ENCODE measurements at places on chromosomes 6 and 20.
A peak's percentile ranks its signal among the peaks of the same experiment; 100 is the strongest.

GRCh38 chr20:34495307-34495706, 20.9 kb upstream of the DYNLRB1 start:
- DNase-seq: no peak

DNA sequence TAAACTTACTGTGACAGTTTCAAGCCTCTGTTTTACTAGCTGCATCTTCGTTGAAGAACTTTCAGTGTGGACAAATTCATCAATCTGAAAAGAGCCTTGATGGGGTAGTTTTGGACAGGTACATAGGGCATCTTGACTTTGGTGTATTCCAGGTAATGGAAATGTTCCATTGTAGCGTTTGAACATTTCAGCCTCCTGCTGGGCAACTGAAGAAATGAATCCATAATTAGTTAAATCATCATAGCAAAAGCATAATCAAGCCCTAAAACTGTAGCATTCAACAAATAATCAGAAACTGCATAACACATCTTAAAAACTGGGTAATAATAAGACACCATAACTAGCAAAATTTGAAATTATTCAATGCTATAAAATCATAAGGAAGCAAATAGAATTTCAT, 86.2 kb downstream of the AHI1 start:
- DNase-seq: peak; percentile 17

- DNase-seq: peak; percentile 62
These were observed 135.5 kb upstream of the LRFN2 start for GRCh38 chr6:40722553-40723258.

- peak; percentile 52 for DNase-seq
These were observed 1.1 kb downstream of the OSBPL2 start for GRCh38 chr20:62239278-62239879.

DNA sequence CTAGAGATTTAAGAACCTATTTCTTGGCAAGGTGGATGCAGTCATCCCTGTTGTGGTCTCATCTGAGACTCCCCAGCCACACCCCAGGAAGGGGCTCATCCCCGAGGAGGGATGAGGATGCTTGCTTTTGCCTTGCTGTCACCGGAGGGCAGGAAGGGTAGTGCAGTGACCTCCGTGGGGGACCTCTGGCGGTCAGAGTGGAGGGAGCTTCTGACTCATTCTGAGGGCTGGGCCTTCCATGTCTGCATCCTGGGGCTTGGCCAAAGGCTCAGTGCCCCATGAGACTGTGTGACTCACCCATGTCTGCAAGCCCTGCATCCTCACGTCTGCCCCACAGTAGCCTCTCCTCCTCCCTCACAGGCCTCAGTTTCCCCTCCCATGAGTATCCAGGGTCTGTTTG, 38.7 kb downstream of the UQCC2 start:
- DNase-seq: peak; percentile 99

DNA sequence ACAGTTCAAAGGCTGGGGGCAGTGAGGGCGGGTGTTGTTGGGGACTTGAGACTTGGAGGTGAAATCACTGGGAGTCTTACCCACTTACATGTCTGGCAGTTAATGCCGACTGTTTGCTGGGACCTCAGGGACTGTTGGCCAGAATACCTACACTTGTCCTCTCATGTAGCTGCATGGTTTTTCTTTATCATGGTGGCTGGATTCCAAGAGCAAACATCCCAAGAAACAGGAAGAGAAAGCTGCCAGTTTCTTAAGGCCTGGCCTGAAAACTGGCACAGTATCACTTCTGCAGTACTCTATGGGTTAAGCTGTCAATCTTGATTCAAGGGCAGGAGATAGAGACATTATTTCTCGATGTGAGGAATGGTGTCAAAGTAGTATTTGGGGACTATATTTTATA, 19.8 kb upstream of the C6orf62 start:
- no peak for DNase-seq

- no peak for DNase-seq
These were observed 98.3 kb downstream of the CDH26 start for GRCh38 chr20:60056407-60057122.

GRCh38 chr20:22560817-22561216, 23.6 kb downstream of the FOXA2 start:
- DNase-seq: no peak

DNA sequence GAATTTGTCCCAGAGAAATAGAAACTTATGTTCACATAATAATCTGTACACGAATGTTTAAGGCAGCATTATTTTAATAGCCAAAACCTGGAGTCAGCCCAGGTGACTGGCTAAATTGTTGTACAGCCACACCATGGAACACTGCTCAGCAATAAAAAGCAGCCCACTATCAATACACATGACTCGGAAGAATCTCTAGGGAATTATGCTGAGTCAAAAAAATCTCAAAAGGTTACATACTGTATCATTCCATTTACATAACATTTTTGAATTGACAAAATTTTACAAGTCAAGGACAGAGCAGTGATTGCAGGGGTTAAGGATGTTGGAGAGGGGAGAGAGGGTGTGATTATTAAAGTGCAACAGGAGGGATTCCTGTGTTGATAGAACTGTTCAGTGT, 163.4 kb downstream of the UBE3D start:
- DNase-seq: no peak

GRCh38 chr20:61777773-61778494, 287.7 kb downstream of the TAF4 start:
- DNase-seq: no peak

DNA sequence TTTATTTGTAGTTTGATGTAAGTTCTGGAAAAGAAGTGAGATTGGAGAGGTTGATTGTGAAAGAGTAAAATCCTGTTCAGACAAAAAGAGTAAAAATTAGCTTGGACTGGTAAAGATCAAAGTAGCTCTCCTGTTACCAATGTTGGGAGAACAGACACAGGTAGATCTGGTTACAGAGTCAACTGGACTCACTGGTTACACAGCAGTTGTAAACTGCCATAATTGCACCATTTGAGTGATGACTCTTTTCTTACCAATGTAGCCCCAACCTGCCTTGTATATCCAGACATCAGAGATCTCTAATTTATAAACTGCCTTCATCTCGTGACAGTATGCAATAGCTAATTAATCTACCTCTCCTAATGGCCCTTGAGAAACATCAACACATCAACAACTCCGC, 165.6 kb upstream of the PRSS16 start:
- no peak for DNase-seq

- no peak for DNase-seq
These were observed 99.8 kb downstream of the TFAP2A start for GRCh38 chr6:10315034-10315433.

DNA sequence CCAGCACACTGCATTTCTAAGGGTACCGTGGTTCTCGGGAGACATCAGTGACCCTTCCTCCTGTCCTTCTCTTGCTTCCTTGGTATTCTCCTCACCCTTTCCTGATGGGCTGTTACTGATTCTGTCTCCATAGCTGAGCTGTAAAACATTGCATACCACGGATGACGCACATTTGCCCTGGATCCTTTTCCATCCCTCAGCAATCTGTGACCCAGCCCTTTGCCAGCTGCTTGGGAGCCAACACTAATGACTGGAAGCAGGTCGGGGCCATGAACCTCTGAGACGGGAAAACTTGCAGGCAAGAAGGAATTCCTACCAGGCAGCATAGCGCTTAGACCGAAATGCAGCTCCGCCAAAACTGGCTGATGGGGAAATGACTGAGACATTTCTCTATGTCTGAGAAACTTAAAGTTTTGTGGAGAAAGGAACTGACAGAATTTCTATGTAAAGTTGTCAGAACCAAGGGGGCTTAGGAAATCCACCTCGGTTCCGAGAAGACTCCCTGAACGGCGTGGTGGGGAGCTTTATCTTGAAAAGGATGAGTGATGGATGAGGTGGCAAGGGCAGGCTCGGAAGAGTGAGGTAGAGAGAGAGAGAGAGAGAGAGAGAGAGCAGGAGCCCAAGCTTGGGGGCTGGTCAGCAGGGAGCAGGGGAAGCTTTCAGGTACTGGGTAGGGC, 19.2 kb downstream of the TUBB2B start:
- peak; percentile 98 for DNase-seq

GRCh38 chr20:56595746-56596475, 33.2 kb upstream of the TFAP2C start:
- DNase-seq: no peak

GRCh38 chr6:5250911-5251310, 9.8 kb downstream of the LYRM4 start:
- DNase-seq: no peak

- no peak for DNase-seq
These were observed 19.2 kb downstream of the BLTP3A start for GRCh38 chr6:34810936-34811632.

DNA sequence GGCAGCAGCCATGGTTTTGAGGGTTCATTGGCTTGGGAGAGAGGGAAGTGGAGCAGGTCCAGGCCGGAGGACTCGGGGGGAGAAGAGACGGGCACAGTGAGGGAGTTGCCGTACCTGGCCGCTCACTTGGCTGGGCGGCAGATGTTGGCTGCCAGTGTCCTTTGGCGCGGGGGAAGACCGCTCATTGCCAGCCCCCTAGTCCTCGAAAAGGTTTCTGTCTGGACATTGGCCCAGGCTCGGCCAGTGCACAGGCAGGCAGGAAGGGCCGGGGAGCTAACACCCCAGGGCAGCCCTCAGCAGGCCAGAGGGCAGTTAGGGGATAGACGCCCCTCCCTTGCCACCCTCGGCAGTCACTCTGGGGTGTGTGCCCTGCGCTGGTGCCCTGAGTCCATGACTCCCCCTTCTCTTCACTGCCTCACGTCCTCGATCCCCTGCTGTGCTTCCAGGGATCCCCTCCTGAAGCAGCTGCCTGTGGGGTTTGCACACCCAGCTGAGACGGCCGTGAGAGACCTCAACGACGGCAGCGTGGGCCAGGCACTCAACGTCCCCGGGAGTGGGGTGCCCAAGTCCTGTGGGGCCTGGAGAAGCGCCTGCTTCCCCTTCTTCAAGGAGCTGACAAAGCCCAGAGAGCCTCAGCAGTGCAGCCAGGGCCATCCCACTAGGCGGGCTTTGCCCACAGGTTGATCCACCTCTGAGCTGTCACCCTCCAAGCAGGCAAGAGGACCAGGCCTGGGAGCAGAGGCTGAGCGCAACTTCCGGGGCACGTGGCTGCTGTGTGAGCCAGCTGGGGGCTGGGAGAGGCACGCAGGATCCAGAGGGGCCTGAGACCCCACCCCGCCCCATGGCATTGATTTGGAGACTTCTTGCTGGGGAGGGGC, 20.4 kb downstream of the RBM38 start:
- DNase-seq: no peak

DNA sequence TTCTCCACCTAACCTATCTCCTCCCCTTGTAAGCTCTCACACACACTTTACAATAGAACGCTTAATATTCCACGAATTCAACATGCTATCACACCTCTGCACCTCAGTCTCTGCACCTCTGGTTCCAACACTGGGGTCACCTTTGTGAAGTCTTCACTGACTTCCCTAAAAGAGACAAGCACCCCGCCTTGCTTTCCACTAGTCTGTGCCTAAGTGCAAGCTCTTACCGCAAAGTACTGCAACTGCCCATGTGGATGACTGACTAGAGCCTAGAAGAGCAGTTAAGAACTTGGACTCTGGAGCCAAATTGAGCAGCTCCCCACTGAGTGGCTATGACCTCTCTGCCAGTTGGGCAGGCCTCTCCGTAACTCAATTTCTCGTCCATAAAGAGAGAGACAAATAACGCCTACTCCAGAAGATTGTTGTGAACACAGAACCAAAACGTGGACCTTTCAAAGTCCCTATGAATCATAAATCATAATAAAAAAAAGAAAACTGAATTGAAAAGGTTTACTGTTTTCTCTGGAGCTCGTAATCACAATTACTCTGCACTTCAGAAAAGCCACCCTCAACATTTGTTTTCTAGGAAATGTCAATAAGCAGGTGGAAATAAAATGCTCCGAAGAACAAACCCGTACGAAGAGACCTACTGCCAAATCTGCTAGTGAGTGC, 1.2 kb downstream of the IFNGR1 start:
- peak; percentile 81 for DNase-seq

DNA sequence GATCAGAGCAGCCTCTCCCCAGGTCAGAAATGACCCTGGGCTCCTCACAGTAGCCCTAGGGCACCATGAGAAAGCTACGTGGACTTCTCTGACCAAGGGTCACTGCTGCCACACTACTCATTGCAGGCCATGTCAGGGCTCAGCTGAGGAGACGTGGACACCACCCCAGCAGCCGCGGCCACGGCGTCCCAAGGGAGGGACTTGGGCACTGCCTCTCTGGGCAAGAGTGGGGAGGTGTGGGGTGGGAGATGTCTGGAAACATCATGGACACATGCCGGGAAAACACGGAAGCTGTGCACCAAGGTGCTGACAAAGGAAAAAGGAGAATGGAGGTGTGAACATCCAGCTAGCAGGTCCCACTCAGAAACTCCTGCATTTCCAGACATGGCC, 9.0 kb downstream of the GMEB2 start:
- DNase-seq: no peak

DNA sequence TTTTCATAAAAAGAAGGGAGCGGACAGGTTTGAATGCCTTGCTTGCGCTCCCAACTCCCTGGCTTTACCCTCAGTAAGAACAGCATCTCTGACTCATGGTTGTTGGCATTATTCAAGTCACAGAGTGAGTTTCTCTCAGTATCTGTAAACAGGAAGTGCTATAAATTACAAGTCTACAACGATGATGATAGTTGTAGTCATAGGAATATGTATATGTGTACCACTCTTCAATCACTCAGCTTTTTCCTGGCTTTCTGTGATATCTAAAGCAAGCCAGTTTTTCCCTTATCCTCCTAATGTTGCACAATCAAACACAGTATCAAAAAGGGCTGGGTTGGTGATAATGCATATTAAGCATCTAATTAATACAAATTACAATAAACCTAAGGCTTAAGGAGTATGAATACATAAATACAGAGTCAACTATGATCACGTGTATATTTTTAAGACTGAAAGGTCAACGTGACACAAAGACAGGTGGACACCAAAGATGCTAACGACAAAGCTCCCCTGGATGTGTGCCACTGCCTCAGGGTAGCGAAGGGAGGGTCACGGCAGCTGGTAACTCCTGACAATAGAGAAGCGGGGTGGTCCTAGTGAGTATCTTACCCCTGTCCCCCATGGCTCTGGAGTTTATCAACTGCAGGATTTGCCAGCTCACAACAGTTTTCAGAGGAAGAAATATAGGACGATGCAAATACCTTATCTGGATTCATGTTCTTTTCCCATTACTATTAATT, 202.8 kb downstream of the BTBD9 start:
- peak; percentile 56 for DNase-seq

DNA sequence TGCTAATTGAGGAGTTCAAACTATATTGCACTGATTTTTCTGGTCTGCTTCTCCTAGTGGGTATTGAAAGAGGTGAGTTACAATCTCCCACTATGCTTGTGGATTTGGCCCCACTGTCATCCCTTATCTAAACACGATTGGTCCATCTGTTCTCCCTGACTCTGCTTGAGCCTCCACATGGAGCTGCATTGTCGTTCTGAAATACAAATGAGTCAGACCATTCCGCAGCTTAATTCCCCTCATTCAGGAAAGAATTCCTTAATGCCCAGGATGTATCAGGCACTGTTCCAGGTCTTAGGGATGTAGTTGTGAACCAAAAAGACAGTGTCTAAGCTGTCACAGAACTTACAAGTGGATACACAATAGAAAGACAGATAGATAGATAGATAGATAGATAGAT, 461.9 kb downstream of the QKI start:
- DNase-seq: no peak

DNA sequence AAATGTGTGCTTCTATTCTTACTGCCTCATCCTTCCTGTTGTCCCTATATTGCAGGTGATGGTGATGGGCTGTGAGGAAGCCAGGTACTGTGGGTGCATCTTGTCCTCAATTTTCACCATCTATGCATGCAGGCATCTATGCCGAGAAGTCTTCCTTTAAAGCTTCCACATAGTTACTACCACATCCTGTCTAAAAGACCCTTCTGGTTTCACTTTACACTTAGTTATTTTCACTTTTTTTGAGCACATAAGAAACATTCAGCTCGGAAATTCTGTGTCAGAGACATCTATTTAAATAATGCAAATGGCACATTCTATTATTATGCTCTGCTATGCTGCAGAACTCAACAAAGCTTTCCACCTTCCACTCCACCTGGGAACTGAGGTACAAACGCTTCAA, 28.2 kb upstream of the FABP7 start:
- DNase-seq: no peak

All from GM23248 (cell line).